ENCODE measurements at places on chromosomes 5 and 9.

DNA sequence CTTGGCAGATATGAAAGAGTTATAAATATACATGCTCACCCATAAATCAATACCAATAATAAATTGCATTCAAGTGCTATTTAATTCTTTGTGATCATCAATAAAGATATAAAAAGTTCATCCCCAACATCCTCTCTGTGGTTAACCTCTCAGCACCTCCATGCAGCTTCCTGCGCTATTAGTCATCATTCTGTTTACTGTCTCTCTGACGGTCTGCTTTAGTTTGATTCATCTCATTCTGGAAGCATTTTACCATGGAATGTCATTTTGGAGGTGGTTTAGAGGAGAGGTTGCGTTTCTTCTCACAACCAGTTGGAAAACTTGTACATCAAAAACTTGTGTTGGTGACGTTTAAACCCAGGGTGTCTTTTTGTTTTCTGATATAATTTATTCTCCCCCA lies 486.6 kb downstream of the BRINP1 start:
- peak; percentile 78 for DNase-seq

DNA sequence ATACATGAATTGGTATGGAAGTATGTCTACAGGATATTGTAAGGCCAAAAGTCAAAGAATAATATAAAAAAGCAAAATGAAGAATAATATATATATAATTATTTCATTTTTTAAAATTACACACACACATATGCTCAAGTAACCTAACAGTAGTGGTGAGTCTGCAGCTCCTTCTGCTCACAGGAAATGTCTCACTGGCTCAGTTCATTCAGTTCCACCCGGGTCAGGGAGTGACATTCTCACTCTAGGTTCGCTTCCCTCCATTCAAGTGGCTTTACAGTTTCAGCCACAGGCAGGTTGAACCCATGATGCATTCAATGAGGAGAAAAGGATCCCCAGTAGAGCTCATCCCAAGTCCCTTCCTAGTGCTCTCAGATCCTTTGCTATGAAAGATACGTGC lies 90.8 kb downstream of the SUSD1 start:
- no peak for DNase-seq

DNA sequence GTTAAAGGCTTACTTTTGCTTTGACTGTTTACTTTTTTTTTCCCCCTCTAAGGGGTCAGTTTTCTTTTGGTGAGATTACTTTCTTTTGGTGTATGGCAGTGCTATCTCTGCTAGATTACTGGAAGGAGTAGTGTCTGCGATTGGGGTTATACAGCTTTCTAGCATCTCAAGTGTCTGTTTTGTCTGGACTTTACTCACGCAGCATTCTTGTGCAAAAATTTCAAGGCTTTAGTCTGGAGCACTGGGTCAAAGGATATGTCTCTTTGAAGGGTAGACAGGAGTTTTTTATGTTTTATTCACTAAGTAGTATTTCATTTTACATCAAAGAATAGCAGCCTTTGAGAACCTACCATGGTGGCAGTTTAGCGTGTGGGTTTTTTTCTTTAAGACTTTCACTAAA lies 52.6 kb downstream of the NDUFS4 start:
- no peak for DNase-seq

DNA sequence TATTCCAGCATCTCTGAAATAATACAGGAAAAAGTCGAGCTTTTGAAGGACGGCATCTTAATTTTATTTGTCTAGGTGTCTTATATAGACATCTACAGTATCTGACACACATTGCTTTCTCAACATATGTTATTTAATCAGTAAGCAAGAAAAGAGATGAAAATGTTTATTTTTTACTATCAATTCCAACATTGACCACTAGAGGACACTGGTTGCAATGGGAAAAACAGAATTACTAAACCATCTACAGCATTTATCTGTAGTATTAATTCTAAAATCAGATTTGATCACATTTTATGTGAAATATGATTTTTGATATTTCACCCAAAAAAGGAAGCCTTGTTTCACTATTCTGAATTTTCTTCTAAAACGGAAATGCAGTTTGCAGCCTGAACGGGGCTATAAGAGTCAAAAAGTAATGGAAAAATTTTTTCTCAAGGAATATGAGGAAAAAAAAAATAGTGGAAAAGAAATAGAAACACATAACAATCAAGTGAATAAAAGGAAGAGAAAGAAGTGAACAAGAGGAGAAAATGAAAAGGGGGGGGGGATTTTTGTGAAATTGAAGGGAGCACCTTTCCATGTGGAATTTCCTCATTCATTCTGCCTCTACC lies 98.6 kb downstream of the OSTF1 start:
- DNase-seq, result peak; percentile 23

DNA sequence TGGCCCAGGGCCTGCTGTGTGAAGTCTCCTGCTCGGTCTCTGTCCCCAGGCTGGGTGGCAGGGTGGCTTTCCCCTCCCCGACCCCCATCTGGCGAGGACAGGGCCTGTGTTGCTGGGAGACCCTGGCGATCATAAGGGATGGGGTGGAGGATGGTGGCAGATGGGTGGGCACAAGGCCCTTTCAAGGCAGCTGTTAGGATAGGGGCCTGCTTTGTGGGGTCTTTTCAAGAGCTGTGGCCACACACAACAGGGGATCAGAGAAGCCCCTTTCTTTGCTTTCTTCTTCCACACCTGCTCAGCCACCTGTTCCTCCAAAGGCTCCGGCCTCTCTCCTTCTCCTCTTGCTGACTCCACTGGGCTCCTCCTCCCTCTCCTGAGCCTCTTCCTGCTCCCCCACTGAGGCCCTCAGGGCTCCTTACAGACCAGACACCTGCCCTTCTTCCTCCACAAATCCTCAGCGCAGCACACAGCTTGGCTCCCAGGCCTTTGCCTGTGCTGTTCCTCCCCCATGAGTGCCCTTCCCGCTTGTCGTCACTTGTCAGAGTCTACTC lies 15.0 kb upstream of the NEURL1B start:
- no peak for DNase-seq

GRCh38 chr5:10655161-10655971 lies 91.5 kb downstream of the ANKRD33B start:
- no peak for DNase-seq

GRCh38 chr9:87250205-87250604 lies 247.5 kb upstream of the DAPK1 start:
- no peak for DNase-seq

DNA sequence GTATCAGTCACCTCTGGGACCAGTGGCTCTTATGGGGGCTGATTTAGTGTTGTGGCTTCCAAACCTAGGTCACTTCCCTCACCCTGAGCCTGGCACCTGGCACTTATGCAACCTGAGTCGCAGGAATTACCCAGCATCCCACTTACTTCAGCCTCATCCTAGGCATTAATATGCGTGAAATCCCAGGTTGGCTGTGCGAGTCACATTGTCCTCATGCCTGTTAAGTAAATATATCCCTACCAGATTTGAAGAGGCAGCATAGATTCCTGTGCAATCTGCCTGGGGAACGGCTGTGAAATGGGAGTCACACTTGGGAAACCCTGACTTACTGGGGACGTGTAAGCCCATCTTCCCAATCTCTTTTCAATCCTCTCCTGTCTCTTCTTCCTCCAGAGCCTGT lies 42.7 kb upstream of the AKNA start:
- no peak for DNase-seq

DNA sequence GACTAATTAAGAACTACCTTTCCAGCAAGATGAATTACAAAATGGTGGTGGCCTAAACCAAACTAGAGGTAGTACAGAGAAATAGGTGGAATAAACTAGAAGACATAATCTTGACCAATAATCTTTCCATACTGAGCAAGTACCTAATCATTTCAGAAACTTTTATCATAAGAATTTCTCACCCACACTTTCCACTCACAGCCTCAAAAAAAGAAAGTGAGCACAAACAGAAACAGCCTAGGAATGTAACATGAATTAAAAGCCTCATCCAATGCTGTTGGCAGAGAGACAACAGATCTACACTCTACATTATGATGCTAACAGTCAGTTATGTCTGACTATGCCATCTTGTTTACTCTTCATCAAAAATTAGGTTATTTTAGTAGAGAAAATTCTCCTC lies 1.3 kb downstream of the RNF38 start:
- DNase-seq, result peak; percentile 61

- no peak for DNase-seq
Observed at GRCh38 chr9:28782630-28783029, 1209.3 kb upstream of the C9orf72 start.

DNA sequence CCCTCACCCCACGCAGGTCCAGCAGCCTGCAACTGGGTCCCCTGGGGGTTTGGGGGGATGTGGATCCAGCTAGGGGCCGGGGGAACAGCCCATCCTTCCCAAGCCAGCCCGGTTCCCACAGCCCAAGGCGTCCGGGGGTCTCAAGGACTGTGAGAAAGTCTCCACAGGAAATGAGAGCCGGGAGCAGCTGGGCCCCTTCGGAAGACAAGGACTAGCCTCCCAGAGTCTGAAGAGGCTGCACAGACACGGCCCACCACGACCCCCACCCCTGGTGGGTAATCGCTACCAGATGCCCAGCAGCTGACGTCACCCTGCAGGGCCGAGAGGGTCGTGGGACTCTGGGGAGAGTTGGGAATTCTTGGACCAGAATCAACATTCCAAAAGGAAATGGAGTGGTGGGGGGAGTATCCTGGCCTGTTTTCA lies 10.5 kb downstream of the SH2D3C start:
- peak; percentile 47 for DNase-seq

DNA sequence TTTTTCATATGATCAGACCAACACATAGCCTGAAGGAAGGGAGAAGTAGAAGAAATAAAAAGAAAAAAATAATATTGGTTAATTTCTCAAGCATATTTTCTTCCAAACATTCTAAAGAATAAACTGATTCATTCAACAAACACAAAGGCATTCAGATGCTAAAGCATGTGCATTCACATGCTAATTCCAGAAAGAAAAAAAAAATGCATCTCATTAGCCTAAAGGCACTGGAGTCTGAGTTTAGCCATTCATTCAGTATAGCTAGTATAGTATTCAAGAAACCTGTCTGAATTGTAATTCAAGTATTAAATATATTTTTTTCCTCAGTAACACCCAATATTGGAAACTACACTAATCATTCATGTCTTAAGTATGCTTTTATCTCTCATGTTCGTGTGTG lies 61.0 kb upstream of the FER start:
- DNase-seq, result no peak

DNA sequence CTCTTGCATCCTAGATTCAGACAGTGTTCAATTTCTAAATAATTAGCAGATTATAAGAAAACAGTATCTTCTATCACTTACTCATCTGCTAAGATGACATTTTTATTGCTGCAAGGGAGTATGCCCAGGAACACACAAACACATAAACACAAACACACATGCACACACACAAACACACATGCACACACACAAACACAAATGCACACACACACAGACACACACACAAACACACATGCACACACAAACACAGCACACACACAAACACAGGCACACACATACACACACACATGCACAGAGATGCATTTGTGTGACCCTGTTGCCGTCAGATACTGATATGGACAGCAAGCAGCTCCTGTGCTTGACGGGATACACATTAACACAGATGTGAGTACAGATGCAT lies 612.9 kb downstream of the IRX1 start:
- no peak for DNase-seq

- DNase-seq, result peak; percentile 94
Observed at GRCh38 chr5:74241751-74242140, 398.8 kb downstream of the ENC1 start.

GRCh38 chr5:93141969-93142368 lies 439.1 kb downstream of the NR2F1-AS1 start:
- no peak for DNase-seq

DNA sequence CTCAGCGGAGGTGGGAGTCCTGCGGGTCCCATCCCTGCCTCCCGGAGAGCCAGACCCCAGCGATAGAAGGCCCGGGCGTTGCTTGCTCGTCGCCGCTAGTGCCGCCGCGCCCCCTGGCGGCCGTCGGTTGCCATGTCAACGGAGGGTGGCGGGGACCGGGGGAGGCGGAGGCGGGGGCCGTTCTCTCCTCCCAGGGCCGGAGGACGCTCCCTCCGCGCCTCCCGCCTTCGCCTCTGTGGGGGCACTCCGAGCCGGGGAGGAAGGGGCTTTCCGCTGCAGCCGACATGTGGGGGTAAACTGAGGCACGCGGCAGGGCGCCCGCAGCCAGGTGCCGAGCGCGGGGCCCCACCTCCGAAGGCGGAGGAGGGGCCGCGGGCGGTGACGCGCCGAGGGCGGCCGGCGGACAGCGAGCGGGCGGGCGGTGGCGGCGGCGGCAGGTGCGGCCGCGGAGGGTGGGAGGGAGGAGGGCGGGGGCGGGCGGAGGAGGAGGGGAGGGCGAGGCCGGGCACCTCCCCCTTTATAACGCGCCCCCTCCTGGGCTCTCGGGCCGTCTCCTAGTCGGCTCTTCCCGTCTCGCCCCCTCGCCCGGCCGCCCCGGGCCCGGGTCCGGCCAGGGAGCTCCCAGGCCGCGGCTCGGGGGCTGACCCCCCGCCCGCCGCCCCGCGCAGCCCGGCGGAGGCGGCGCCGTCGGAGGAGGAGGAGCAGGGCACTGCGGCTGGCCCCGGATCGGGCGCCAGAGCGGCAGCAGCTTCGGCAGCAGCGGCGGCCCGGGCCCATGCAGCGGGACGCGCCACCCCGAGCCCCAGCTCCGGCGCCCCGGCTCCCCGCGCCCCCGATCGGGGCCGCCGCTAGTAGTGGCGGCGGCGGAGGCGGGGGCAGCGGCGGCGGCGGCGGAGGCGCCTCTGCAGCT lies 556 bp upstream of the CDK9 start:
- DNase-seq, result peak; percentile 81

DNA sequence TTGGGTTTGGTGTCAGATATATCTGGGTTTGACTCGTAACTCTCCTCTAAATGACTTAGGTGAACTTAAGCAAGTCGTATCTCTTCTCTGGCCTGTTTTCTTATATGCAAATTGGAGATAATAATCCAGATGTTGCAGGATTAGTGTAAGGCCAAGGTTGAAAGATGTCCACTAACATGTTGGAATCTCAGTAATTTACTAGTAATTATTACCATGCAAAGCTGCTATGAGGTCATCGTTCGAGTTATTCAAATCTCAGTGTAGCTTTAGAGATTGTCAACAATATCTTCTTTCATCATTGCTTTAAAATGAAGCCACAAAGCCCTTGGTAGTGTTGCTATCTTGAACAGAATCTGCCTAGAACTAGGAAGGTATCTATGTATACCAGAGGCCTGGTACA lies 437.7 kb upstream of the KLF4 start:
- no peak for DNase-seq

DNA sequence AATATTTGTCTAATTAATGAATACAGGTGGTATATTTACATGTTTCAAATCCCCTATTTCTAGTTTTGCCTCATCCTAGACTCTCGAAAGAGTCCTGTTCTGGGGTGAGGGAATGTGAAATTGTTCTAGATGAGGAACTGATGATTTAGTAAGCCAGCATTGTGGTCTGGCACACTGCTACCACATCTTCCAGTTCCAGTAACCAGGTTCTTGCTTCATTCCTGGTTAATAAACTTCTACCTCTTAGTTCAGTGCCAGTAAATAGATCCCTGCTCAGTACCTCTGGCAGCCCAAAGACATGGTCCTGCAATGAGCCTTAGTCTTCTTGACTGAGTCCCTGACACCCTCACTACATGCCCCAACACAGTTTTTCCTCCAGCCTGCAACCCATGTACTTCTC lies 207.7 kb downstream of the SREK1 start:
- DNase-seq, result no peak

GRCh38 chr9:126328407-126328806 lies 1.8 kb downstream of the MVB12B start:
- DNase-seq, result no peak
